Neural crest cell (in vitro differentiated cells): ENCODE measurements at places on chromosomes 4 and X. TPM values are rescaled to one million over a fixed set of nuclear protein-coding genes. Genes with fewer than 3 reads are reported as not detected.
A peak's percentile ranks its signal among the peaks of the same experiment; 100 is the strongest.

DNA sequence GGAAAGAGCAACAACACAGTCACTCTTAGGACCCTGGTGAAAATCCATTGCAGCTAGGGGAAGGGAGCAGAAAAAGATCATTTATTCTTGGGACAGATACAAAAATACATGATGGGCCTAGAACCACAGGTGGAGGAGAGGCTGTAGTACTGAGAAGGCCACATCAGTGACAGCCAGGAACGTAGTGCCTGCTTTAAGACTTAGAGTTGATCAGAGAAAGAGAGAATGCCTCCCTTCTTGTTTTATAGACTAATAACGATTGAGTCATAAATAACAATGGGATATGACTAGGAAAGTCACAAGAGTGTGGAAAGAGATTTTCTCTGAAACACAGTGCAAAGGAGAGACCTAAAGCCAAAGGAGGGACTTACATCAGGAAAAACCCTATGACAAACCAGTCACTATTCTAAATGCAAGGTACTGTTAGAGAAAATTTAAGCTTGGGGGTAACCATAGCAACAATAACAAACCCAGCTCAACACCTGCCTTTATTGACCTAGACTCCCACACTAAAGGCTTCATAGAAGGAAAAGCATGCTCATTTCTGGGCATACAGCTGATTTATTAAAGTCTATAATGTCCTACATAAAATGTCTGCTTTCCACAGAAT lies 1015.0 kb upstream of the GRID2 start:
- H3K27ac ChIP-seq, result no peak overlapping the region
- no peaks in the 10 kb centered on the region for H3K27me3 ChIP-seq
- DNase-seq, result no peak
- H3K36me3 ChIP-seq, result no peaks in the 10 kb centered on the region

GRCh38 chr4:67522851-67523671 lies 22.2 kb downstream of the CENPC start:
- H3K36me3 ChIP-seq, result peaks cover 29% of the 10 kb centered on the region
- no peak overlapping the region for H3K4me3 ChIP-seq
- DNase-seq, result no peak
- peaks cover 4% of the 10 kb centered on the region for H3K4me1 ChIP-seq
- H3K27ac ChIP-seq, result no peak overlapping the region

- H3K27me3 ChIP-seq, result no peaks in the 10 kb centered on the region
- peak overlapping the region; percentile 0 for H3K27ac ChIP-seq
- DNase-seq, result no peak
- H3K4me1 ChIP-seq, result peaks cover 30% of the 10 kb centered on the region
- H3K4me3 ChIP-seq, result no peak overlapping the region
Observed at GRCh38 chr4:109078724-109079123, 223.7 kb downstream of the COL25A1 start.

DNA sequence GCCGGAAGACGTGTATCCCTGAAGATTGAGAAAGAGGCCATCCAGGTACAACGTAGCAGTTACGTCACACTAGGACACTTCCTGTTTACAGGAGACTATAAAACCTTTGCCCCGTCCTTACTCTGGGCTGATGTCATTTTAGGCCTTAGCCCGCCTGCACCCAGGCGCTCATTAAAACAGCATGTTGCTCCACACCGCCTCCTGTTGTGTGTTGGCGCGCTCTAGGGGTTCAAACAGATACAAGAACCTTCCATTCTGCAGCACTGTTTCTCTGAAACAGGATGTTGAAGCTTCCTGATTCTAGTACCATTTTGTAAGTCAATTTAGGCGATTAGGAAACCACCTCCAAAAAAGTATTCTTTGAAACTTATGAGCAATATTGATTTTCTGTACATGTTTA lies 722.1 kb downstream of the PCDH7 start:
- no peaks in the 10 kb centered on the region for H3K4me1 ChIP-seq
- H3K36me3 ChIP-seq, result no peaks in the 10 kb centered on the region
- no peak for DNase-seq
- no peak overlapping the region for H3K4me3 ChIP-seq
- no peak overlapping the region for H3K27ac ChIP-seq

- no peak overlapping the region for H3K27ac ChIP-seq
- peaks cover 28% of the 10 kb centered on the region for H3K27me3 ChIP-seq
- H3K4me1 ChIP-seq, result peaks cover 78% of the 10 kb centered on the region
- peak; percentile 48 for DNase-seq
Observed at GRCh38 chr4:125317525-125317877, 2.7 kb downstream of the FAT4 start.

- H3K36me3 ChIP-seq, result no peaks in the 10 kb centered on the region
- no peaks in the 10 kb centered on the region for H3K27me3 ChIP-seq
- no peak for DNase-seq
- peaks cover 7% of the 10 kb centered on the region for H3K4me1 ChIP-seq
Observed at GRCh38 chr4:7425591-7426468, 8.9 kb downstream of the PSAPL1 start.

GRCh38 chrX:84155938-84156337 lies 32.1 kb downstream of the RPS6KA6 start:
- no peak overlapping the region for H3K4me3 ChIP-seq
- no peaks in the 10 kb centered on the region for H3K27me3 ChIP-seq
- peaks cover 3% of the 10 kb centered on the region for H3K36me3 ChIP-seq
- no peaks in the 10 kb centered on the region for H3K4me1 ChIP-seq
- DNase-seq, result no peak
- no peak overlapping the region for H3K27ac ChIP-seq

- H3K4me3 ChIP-seq, result no peak overlapping the region
- peaks cover 57% of the 10 kb centered on the region for H3K4me1 ChIP-seq
- H3K36me3 ChIP-seq, result no peaks in the 10 kb centered on the region
Observed at GRCh38 chr4:7652451-7652881, 217.7 kb upstream of the PSAPL1 start.

DNA sequence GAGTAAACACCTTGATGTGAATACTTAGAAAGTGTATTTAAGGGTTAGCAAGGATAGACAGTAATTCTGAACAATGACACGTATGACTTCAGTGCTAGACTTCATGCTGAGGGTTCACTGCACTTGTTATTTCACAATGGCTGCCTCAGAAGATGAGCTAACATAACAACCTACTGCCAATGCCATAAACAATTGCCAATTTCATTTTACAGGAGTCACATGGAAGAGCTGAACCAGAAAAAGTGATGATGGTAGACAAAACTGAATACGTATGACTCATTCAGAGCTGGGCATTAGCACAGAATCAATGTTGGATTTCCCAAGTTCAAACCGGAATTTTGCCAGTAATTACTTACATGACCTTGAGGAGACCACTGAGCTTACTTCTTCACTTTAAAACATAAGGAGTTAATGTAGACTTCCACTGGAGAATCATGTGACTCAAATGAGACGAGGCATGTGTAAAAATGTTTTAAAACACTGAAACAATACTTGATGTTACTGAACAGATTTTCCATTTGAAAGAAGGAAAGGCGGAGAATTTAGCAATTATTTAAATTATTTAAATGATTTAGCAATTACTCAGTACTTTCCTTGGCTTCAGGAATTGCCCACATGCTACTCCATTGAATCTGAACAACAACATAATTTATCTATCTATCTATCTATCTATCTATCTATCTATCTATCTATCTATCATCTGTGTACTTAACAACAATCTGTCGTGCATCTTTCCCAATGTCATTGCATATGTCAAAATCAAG lies 868.5 kb upstream of the SLIT2 start:
- no peaks in the 10 kb centered on the region for H3K27me3 ChIP-seq
- no peak for DNase-seq
- no peaks in the 10 kb centered on the region for H3K36me3 ChIP-seq
- no peak overlapping the region for H3K27ac ChIP-seq

GRCh38 chr4:78459327-78459726 lies 92.2 kb upstream of the ANXA3 start:
- no peaks in the 10 kb centered on the region for H3K36me3 ChIP-seq
- H3K27me3 ChIP-seq, result no peaks in the 10 kb centered on the region
- no peak overlapping the region for H3K27ac ChIP-seq
- no peak overlapping the region for H3K4me3 ChIP-seq
- H3K4me1 ChIP-seq, result no peaks in the 10 kb centered on the region

Gene DRP2
- 2.4 and 2.9 TPM in 2 replicates for total RNA-seq

Gene DUX4
- not detected in 2 replicates for total RNA-seq

Gene FOXO4
- total RNA-seq, result 10.1 and 12.0 TPM in 2 replicates

Gene ITGB1BP2
- total RNA-seq, result 7.1 and 10.2 TPM in 2 replicates

Gene C4orf36
- 1.9 and 3.2 TPM in 2 replicates for total RNA-seq
